ENCODE measurements at places on chromosomes 2 and 18.

DNA sequence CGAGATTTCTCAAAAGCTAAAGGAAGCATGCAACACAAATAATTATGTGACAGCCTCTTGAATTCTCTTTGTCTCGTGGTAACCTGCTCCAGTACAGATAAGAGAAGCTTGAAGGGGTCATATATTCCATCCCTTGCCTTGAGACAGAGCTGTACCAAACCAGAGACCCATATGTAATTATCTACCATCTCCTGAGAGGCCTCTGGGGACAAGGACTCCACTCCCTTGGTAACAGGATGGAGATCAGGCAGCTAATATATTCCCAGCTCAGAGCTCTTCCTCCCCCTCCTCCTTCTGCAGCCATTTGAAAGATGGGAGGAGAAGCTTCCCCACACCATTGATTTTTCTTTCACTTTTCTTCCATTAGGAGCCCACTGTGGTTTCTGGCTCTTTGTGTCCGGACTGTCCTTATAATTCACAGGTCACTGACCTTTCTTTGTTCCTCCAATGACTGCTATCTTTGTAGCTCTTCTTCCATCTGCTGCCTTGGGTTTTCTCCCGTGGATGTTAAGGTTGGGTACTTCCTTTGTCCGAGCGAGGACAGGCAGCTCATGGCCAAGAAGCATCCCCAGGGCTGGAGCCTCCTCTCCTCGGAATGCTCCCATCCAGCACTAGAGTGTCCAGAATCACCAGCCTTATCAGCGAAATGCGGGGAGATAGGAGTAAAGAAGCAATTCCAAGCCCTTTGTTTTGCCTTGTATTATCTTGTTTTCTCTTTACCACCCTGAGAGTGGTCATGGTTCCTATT, 72.6 kb upstream of the STPG4 start:
- no peak for DNase-seq

GRCh38 chr2:48319863-48320262, 210.1 kb upstream of the STON1 start:
- DNase-seq = no peak

- no peak for DNase-seq
Measured at GRCh38 chr2:133414486-133415209, 153.6 kb downstream of the NCKAP5 start.

DNA sequence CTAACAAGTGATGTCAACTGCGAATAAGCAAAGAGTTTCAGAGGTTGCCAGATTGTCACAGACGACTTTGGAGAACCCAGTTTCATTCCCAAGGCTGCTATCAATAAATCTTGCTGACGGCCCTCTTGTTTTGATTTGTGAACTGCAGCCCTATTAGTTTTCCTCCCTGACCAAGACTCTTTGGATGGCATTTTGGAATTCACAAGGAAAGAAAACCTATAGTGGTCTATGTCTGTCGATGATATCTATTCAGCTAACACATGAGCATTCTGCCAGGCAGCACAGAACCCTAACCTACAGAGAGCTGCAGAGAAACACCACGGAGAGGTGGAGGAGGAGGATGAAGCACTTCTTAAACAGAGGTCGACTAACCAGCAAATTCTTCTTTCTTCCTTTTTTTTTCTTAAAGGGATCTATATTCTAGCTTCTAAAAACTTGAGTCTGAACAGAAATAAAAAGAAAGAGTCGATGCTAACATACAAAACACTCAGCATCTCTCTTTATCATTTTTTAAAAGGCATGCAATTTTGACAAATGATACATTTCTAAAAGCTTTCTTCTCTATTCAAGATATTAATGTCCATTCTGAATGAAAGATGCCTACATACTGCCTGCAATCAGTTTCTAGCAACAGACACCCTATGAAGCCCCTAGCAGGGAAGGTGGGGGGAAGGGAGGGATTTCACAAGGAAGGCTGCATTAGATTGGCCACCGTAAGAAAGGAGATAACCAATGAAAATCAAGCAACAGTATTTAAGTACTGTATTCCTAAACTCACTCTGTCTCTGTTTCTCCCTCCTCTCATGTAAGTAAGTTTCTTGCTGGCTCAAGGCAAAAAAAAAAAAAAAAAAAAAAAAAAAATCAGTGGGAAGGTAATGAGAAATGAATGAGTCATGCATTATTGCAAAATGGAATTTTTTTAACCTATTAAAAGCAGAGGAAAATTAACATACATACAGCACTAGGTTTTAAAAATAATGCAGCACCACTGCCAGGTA, 83.0 kb upstream of the CHRNA1 start:
- DNase-seq = no peak

GRCh38 chr2:173940208-173941020, 24.8 kb downstream of the SP3 start:
- DNase-seq = no peak

DNA sequence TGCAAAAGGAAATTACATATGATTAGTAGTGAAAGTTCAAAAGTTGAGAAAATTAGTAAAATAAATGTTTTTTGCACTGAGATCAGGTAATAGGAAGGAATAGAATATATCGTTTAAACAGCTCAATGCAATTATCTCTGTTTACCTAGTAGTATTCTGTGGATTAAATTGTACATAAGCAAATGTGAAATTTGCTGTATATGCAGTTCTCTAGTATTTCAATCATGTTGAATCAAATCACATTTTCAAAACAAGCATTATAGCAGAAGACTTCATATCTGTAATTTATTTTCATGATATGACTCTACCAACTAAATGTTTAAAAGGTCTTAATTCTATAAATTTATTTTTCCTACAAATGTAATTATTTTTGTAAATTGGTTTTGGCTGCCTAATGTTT, 31.6 kb downstream of the ITPRID2 start:
- DNase-seq = no peak

DNA sequence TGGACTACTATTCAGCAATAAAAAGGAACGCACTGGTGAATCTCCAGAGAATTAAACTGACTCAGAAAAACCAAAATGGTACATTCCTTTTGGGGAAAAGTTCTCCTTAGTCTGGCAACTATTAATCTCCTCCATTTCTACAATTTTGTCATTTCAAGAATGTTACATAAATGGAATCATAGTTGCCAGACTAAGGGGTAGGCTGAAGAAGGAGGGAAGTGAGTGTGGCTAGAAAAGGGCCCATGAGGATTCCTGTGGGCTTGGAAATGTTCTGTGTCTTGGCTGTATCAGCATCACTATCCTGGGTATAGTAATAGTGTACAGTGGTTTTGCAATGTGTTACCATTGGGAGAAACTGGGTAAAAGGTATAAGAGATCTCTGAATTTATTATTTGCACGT, 72.4 kb downstream of the ZAP70 start:
- DNase-seq = no peak

GRCh38 chr2:167818521-167818920, 428.9 kb downstream of the STK39 start:
- no peak for DNase-seq

DNA sequence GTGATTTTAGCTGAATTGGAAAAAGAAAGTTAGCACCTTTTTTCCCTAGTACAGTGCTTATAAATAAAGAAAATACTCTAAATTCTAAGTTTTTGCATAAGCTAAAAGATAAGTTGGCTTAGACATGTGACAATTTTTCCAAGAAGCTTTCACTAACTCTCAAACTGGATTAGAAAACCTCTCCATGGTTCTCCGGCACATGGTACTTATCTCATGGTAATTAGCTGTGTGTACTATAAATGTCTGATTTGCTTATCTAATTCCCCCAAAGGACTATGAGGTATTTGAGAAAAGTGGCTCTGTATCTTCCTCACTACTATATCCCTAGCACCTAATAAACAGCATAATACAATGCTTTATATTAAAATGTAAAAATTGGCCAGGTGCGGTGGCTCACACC, 71.1 kb downstream of the ROCK1 start:
- DNase-seq = no peak

DNA sequence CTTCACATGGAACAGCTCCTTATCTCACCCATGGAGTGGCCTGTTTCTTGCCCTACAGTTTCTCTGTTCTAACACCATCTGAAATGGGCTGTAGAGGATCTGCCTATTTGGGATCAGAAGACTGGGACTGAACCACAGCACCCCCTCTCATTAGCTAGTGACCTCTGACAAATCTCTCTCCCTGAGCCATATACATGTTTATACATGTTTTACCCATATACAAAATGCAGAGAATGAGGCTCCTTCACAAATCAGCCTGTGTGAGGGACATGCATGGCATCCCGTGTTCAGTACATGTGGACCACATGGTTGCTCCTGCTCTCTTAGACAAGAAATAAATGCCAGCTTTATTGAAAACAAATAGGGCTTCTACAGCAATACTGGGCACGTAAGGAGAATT, 282.7 kb downstream of the ALK start:
- no peak for DNase-seq

GRCh38 chr2:44838116-44838790, 103.2 kb upstream of the SIX3 start:
- DNase-seq = no peak

GRCh38 chr18:25279133-25279532, 72.8 kb downstream of the ZNF521 start:
- DNase-seq = no peak

DNA sequence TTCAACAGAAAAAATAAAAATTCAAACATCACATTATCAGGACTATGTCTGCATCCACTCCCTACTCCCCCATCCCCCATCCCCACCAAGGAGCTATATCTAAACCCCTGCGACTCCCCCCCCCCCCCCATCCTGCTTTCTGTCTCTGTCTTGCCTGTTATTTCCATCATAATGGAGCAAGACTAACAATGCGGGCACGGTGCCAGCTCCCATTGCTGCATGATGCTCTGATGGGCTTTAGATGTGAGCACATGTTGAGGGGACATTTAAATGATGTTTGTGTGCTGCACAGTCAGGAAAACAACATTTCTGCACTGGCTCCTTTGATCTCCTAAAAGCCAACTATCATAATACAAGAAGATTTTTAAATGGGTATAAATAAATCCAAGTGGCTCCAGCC, 644.2 kb upstream of the SETBP1 start:
- DNase-seq = no peak

GRCh38 chr2:219581346-219581745, 9.2 kb downstream of the INHA start:
- no peak for DNase-seq

GRCh38 chr2:146532509-146533147, 1312.2 kb upstream of the ACVR2A start:
- no peak for DNase-seq

GRCh38 chr2:205270689-205271088, 411.6 kb upstream of the NRP2 start:
- DNase-seq = no peak

DNA sequence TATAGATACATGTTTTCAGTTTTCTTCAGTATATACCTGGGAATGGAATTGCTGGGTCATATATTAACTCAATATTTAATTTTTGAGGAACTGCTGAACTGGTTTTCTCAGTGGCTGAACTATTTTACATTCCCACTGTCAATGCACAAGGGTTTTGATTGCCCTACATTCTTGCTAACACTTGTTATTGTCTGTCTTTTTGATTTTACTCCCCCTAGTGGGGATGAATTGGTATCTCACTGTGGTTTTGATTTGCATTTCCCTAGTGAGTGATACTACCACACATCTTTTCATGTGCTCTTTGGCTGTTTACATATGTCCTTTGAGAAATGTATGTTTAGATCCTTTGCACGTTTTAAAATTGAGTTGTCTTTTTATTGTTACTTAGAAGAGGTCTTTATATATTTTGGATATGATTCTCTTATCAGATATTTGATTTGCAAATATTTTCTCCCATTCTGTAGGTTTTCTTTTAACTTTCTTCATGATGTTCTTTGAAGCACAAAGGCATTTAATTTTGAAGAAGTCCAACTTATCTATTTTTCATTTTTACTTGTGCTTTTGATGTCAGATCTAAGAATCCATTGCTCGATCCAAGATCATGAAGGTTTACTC, 36.2 kb downstream of the ASB1 start:
- no peak for DNase-seq

GRCh38 chr2:7083580-7084509, 166.6 kb downstream of the RNF144A start:
- DNase-seq = no peak

- no peak for DNase-seq
Measured at GRCh38 chr2:60439219-60439974, 114.1 kb downstream of the BCL11A start.

GRCh38 chr18:61901323-61901986, 8.6 kb upstream of the RNF152 start:
- no peak for DNase-seq

DNA sequence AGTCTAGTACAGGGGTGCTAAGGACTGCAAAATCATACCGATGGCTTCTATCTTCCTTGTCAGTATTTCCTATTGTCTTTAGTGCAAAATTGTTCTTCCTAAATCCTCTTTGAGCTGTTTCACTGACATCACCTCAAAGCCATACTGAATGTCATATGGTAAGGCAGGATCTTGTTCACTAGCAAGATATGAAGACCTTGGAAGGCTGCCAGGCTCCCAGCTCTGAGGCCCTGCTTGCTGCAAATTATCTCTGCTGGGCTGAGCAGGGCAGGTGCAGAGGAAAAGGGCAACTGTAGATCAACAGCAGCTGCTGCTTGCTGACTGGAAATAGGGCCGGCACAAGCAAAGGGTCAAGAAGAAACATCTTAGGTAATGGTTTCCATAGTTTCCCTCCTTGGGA, 58.2 kb downstream of the PMAIP1 start:
- no peak for DNase-seq

GRCh38 chr2:119208791-119209203, 14.8 kb upstream of the STEAP3 start:
- no peak for DNase-seq

DNA sequence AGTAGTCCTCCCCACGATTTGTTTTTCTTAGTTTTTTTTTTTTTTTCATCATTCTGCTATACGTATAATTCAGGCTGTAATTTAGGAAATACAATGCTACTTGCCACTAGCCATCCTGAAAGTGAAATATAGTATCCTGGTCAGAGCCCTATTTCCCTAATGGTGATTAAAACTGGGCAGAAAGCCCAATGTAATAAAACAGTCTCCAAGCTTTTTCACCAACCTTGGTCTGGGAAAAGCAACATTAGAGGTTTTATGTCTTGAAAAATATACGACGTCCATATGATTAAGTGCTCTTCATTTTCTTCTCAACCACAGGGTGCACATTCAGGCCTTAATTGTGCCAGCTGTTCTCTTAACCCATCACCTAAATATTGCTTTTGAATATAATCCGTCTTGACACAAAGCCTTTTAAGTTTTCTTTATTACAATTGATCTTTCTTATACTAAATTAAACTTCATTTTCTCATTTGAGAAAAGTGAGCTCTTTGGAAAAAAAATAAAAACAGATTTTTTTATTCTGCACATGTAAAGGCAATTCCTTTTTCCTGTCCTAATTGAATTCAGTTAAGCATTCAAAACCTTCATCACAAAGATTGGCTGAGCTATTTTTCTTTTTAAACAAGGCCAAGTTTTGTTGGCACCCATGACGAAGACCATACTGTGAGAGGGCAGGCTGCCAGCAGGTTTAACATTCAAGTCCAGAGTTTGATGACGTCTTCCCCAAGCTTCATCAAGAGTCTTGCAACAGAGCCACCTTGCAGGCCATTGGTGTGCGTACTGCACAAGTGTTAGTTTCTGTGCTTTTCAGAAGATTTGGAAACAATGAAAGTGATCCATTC, 52.7 kb downstream of the MAP2 start:
- DNase-seq = no peak

DNA sequence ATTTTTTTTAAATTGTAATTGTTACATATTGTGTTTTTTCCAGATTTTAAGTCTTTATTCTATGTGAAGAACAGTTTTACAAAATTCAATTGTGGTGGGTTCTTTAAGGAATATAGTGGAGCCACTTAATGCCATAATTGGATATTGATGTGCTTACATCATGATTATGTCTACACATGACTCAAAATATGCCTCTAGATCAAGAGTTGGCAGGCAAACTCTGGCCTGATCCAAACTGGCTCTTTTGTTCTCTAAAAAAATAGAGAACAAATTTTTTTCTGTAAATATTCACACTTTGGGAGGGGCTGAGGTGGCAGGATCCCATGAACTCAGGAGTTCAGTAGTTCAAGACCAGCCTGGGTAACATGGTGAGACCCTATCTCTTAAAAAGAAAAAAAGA, 8.3 kb downstream of the EHBP1 start:
- DNase-seq = no peak

Measured in stimulated activated CD8-positive, alpha-beta memory T cell treated with anti-CD3 and anti-CD28 coated beads, Interleukin-7, amount 100 ng/mL, for 1 hour (primary cell).